ENCODE measurements at places on chromosomes 12 and 14. TPM values are rescaled to one million over a fixed set of nuclear protein-coding genes. Genes with fewer than 3 reads are reported as not detected.

OR6C75 gene
- total RNA-seq, result not detected

ANKRD9 gene
- 15.6 TPM for total RNA-seq

CACNA2D4 gene
- total RNA-seq, result 0.72 TPM

DNA sequence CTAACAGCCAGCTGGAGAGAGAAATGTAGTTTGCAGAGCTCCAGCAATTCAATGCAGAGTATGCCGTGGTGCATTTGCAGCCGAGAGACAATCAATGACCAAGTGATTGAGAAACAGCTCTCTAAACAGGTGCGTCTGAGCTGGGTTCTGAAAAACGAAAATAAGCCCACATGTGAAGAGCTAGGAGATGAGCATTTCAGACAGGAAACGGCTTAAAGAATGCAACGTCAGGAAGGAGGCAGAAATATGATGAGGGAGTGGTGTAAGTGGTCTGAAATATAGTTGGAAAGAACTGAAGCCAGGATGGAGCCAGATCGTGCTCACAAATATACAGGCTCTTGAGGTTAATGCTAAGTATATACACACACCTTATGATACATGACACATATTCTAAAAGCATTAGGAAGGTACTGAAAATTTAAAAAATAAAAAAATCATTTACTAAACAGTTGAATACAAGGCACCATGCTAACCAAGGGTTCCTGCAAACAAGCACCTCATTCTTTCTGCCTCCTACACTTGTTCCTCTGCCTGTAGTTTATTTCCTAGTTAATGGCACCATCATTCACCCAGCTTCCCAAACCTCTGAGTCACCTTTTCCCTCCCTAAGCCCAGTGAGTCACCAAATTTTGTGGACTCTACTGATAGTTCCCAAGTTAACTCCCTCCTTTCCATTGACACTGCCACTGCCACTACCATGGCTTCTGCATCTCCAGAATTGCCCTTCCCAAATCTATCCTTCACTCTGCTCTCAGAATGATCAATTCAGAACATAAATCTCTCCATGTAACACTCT lies 2.3 kb upstream of the GARIN2 start:
- peak; percentile 90 for DNase-seq

All from osteoblast (primary cell).